Skeletal muscle cell (primary cell): ENCODE measurements at places on chromosomes 3 and 15.

- DNase-seq = no peak
These were observed 4.6 kb downstream of the UNC13C start for GRCh38 chr15:53982876-53983275.

DNA sequence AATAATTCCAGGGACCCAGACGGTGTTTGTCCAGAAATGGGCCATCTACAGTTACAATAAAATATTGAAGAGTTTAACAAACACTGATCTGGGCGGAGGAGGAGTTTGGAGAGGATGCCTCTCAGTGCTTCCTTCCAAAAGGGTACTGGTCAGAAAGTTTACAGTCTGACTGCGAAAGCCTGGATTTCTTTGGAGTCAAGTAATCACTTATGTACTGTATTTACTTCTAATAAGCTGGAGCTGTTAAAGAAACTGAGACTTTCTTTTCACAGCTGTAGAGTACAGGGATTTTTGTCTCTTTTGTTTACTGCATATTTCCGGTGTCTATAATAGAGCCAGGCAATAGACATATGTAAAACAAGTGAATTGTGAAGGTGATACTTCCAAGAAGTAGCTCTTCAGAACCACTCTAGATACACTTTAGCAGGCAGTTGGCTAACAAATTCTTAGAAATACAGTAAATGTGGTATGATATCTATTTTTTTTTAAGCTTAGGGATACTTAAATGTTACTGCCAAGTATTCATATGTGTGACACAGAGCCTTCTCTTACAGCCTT lies 22.1 kb upstream of the NEO1 start:
- no peak for DNase-seq

GRCh38 chr15:77474310-77474988 lies 53.8 kb downstream of the HMG20A start:
- DNase-seq = no peak

GRCh38 chr3:117443014-117443413 lies 733.4 kb downstream of the TUSC7 start:
- DNase-seq = no peak

- DNase-seq = no peak
These were observed 17.7 kb upstream of the CCR9 start for GRCh38 chr3:45868650-45869049.

GRCh38 chr15:64141798-64142512 lies 9.6 kb upstream of the SNX22 start:
- no peak for DNase-seq

DNA sequence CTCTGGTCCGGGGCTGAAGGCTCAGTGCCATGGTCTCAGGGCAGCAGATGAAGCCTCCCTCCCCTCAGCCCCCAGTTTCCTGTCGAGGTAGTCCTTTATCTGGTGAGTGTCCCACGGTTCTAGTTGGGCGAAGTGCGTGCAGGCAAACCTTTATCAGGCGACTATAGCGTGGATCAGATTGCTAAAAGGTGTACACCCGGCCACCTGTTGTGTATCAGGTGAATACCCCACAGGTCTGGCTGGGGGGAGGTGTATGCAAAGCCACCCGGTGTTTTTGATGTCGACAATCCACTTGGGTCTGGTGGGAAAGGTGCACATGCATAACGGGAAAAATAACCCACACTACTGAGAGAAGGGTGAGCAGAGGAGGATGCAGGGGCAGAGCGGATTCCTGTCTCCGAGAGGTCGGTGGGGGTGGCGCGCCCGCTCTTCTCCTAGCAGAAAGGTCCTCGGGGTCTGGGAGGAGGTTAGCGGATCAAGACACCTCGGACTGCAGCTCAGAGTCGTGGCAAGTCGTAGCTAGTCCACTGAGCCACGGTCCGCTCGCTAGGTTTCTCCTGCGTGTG lies 507 bp downstream of the SLC12A6 start:
- DNase-seq = no peak

DNA sequence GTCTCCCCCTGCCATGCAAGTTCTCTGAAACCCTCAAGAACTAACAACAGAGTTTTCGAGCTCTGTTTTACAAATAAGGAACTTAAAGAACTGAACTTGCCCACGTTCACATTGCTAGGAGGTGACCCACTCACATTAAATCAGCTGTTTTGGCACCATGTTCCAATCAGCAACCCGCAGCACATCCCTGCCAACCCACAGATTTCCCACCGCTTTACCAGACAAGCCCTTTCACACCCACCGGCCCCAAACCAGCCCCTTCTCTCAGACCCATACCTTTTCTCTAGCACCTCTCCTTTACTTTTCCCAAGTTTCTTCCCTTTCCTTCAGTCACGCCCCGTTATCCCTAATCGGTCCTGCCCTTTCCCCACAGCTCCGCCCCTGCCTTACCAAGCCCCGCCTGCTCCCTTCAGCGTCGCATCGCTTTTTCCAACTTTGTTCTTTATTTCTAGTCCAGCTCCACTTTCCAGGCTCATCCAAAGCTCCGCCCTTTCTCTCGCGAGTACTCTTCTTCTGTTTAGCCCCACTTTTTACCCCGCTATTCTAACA lies 804 bp upstream of the BRPF1 start:
- DNase-seq = no peak

DNA sequence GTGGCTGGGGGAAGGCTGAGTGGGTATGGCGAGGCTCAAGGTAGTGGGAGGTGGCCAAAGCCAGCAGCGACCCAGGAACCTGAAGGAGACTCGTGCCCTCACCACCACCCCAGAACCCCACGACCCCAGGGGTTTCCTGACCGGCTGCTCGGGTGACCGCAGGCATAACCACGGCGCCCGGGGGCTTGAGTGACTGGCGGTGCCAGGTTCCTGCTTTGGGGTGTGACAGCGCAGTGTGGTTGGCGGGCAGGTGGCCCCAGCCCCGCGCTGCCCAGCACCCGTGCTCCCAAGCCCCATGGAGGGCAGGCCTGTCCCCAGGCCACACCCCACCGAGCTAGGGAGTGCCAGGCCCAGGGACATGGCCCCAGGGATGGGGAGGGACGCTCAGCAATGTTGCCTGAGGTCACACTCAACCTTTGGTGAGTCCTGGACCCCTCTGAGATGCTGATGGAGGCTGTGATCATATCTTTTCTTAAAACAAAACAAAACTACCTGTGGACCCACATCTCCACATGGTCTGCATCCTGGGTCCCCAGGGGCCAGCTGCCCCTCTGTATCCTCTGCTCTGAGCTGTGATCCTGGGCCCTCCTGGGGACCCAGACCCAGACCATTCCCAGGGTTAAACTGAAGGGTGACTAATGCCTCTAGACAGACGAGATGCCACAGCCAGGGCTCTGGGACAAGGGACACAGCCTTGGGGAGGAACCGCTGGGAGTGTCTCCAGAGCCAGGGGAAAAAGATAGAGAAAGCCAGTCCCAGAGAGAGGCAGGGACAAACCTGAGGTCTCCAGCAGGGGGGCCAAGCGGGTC lies 13.0 kb downstream of the DNAJB8 start:
- no peak for DNase-seq

DNA sequence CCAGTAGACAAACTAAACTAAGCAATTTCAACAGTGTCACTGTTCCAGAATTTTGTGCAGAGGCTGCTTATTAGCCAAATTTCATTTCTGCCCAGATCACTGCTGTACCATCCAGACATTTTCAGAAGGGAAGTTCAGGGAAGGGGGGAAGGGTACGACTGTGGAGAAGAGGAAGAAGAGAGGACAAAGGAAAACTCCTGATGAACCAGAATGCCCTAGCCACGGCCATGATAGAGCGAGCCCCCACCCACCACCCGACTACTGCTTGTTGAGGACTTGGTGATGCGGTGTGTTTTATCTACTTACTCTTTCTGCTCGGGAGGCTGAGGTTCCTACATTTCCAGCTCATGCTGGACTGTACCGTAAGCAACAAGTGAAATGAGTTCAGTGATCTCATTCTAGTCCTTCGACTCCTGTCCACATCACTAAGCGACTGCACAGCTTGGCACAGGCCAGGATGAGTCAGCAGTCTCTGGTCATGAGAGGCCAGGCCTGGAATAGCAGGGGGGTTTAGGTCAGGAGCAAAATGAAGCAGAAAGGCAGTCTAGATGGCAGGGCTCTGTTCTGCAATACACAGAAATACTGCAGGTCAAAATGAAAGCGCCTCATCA lies 330.8 kb downstream of the TIGIT start:
- DNase-seq = peak; percentile 97

- DNase-seq = no peak
These were observed 60.3 kb upstream of the RPL32 start for GRCh38 chr3:12901623-12902045.
